ENCODE measurements at places on chromosomes 12 and 14.

GRCh38 chr14:69910871-69911270 lies 31.7 kb downstream of the SMOC1 start:
- DNase-seq = peak; percentile 26

GRCh38 chr12:32402946-32403345 lies 3.6 kb downstream of the FGD4 start:
- DNase-seq = no peak

GRCh38 chr12:82855872-82856271 lies 169.2 kb downstream of the TMTC2 start:
- no peak for DNase-seq

- DNase-seq = no peak
Observed at GRCh38 chr12:85923767-85924331, 49.8 kb downstream of the NTS start.

DNA sequence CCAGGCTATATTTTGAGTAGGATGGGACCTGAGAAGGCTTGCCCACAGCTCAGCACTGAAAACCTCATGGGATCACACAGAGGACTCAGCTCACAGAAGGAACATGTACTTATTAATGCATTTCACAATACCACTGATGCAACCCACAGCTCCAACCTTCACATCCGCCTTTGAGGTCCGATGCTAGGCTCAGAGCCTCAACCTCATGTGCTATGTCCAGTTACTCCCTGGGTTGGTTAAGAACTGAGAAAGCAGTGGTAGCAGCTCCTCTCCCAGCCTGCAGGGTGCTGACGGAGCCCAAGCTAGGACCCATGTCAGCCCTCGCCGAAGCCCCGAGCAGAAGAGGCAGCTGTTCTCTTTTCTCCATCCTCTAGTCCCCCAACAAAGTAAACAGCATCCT lies 52.9 kb downstream of the SPTB start:
- no peak for DNase-seq
